Effector memory CD8-positive, alpha-beta T cell (primary cell): ENCODE measurements at places on chromosomes 16 and 17.

- peaks cover 21% of the 10 kb centered on the region for H3K4me1 ChIP-seq
- H3K27me3 ChIP-seq = no peaks in the 10 kb centered on the region
- no peak for DNase-seq
- peak overlapping the region; percentile 80 for H3K27ac ChIP-seq
- H3K4me3 ChIP-seq = no peak overlapping the region
- peaks cover 52% of the 10 kb centered on the region for H3K36me3 ChIP-seq
Measured at GRCh38 chr16:68200088-68200783, 35.7 kb downstream of the ESRP2 start.

GRCh38 chr16:85056211-85056748, 28.7 kb downstream of the KIAA0513 start:
- H3K4me1 ChIP-seq = peaks cover 32% of the 10 kb centered on the region
- peaks cover 13% of the 10 kb centered on the region for H3K36me3 ChIP-seq
- H3K27ac ChIP-seq = peak overlapping the region; percentile 94
- H3K27me3 ChIP-seq = no peaks in the 10 kb centered on the region
- peak overlapping the region; percentile 60 for H3K4me3 ChIP-seq

DNA sequence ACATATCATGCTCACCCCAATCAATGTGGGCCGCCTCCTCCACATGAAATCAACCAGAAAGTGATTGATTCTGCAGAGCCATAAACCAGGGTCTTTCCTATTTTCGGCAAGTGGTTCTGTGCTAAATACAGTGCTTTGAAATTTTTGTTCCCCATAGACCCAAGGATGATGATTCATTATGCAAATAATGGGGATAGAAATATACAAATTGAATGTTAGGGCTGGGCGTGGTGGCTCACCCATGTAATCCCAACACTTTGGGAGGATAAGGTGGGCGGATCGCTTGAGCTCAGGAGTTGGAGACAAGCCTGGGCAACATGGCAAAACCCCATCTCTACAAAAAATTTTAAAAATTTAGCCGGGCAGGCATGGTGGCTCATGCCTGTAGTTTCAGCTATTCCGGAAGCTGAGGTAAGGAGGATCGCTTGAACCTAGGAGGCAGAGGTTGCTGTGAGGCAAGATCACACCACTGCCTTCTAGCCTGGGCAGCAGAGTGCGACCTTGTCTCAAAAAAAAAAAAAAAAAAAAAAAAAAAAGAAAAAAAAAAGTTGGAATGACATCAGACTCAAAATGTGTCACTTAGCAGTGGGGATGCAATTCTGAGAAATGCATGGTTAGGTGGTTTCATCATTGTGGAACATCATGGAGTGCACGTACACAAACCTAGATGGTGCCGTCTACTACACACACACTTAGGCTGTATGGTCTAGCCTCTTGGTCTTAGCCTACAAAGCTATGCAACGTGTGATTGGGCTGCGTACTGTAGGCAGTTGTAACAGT, 581.7 kb downstream of the MAF start:
- no peak overlapping the region for H3K27ac ChIP-seq
- DNase-seq = no peak
- H3K4me1 ChIP-seq = no peaks in the 10 kb centered on the region
- no peak overlapping the region for H3K4me3 ChIP-seq
- no peaks in the 10 kb centered on the region for H3K27me3 ChIP-seq

GRCh38 chr17:79874329-79874981, 35.2 kb upstream of the CBX4 start:
- H3K4me1 ChIP-seq = no peaks in the 10 kb centered on the region
- peak; percentile 31 for DNase-seq
- no peaks in the 10 kb centered on the region for H3K36me3 ChIP-seq
- no peak overlapping the region for H3K4me3 ChIP-seq
- peaks cover 60% of the 10 kb centered on the region for H3K27me3 ChIP-seq
- H3K27ac ChIP-seq = no peak overlapping the region

DNA sequence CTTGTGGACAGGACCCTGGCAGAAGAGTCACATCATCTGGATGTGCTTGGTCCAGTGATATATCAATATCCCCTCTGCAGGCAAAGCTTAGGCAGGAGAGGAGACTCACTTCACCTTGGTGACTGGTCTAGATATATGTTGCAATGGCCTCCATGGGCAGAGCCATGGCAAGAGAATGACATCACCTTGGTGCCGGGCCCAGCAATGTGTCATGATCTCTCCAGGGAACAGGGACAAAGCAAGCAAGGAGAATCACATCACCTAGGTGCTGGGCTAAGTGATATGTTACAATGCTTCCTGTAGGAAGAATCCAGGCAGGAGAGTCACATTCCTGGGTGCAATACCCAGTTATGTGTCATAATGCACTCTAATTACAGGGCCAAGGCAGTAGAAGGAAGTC, 2106.2 kb downstream of the TP53TG3F start:
- peaks cover 3% of the 10 kb centered on the region for H3K4me1 ChIP-seq
- H3K4me3 ChIP-seq = no peak overlapping the region
- H3K36me3 ChIP-seq = no peaks in the 10 kb centered on the region
- no peak for DNase-seq
- H3K27ac ChIP-seq = no peak overlapping the region
- no peaks in the 10 kb centered on the region for H3K27me3 ChIP-seq

DNA sequence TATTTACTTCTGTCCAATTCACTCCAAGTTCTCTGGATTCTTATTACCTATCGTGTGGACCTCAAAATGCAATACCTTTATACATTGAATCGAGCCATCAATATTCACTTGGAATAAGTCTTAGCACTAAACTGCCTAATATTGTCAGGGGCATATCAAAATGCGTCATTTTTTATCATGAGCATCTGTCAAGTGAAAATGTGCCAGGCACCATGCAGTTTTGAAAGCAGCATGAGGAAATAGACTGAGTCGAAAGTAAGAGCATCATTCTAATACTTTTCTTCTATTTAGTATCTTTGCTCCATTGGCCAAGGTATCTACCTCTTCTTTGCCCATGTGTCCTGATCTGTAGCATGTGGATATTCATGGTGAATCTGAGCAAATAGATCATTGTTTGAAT, 1193.4 kb downstream of the CDH11 start:
- H3K4me1 ChIP-seq = no peaks in the 10 kb centered on the region
- no peak overlapping the region for H3K27ac ChIP-seq
- no peak overlapping the region for H3K4me3 ChIP-seq

- no peaks in the 10 kb centered on the region for H3K27me3 ChIP-seq
- no peak overlapping the region for H3K4me3 ChIP-seq
- no peak overlapping the region for H3K27ac ChIP-seq
- DNase-seq = no peak
Measured at GRCh38 chr17:72370819-72371218, 250.0 kb downstream of the SOX9 start.

DNA sequence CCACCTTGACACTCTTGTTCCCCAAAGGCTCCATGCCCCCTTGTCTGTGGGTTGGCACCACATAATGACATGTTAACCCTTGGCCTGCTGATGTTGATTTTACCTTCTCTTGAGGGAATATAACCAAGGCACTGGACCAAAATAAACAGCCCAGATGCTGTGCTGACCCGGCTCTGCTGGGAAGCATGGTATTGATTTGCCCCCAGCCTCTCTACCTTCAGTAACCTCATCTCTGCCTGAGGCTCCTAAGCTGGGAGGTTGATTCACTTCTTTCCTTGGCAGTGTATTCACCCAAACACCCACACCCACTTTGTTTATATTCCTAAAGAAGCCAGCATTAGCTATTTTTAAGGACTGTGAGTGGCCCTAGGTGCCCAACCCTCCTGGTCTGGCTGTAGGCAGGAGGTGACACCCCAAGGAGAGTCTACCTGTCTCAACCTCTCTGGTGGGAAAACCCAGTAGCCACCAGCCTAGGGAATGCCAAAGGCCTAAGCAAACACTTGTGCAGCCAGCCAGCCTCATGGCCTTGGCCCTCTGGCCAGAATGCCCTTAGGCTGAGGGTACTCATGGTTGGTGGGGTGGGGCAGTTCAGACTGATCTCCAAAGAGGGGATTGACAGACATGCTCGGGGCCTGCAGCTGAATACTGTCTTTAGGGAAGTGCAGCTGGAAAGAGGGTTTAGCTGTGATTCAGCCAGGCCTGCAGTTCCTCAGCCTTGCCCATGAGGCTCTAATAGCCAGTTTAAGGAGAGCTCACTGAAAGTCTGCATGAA, 42.7 kb downstream of the GNAO1 start:
- no peaks in the 10 kb centered on the region for H3K27me3 ChIP-seq
- H3K4me1 ChIP-seq = peaks cover 3% of the 10 kb centered on the region
- H3K4me3 ChIP-seq = no peak overlapping the region
- DNase-seq = no peak
- no peaks in the 10 kb centered on the region for H3K36me3 ChIP-seq
- no peak overlapping the region for H3K27ac ChIP-seq

DNA sequence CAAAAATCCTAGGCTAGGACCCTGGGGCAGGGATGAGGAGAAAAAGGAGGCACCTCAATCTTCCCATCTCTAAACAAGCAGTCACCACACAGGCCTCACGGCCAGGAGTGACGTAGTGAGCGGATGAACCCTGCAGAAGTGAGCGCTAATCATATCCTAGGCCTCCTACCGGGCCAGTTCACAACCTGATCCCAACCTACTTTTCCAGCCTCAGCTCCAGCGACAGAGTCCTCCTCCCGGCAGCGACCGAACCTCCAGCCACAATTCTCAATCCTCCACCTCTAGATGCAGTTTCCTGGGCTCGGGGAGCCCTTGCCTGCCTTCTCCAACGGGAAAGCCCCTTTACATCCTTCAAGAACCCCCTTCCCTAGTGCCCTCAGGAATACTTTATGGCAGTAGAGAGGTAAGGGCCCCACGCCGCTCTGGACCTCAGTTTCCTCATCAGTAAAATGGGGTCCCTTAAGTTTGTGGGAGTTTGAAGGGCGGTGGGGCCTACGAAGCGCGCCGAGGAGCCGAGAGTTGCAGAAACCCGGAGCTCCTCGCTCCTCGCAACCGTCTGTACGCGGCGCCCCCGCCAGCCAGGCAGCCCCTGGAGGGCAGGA, 1.4 kb downstream of the ZNF668 start:
- peak overlapping the region; percentile 90 for H3K27ac ChIP-seq
- H3K4me1 ChIP-seq = peaks cover 38% of the 10 kb centered on the region
- H3K27me3 ChIP-seq = no peaks in the 10 kb centered on the region
- no peak for DNase-seq

GRCh38 chr17:8697323-8697741, 47.3 kb downstream of the CCDC42 start:
- H3K27me3 ChIP-seq = peaks cover 70% of the 10 kb centered on the region
- no peak overlapping the region for H3K4me3 ChIP-seq
- DNase-seq = no peak
- H3K36me3 ChIP-seq = peaks cover 5% of the 10 kb centered on the region

- H3K4me3 ChIP-seq = peak overlapping the region; percentile 37
- H3K27ac ChIP-seq = no peak overlapping the region
- peaks cover 4% of the 10 kb centered on the region for H3K36me3 ChIP-seq
- H3K4me1 ChIP-seq = peaks cover 4% of the 10 kb centered on the region
Measured at GRCh38 chr17:32318071-32318470, 23.9 kb downstream of the C17orf75 start.

DNA sequence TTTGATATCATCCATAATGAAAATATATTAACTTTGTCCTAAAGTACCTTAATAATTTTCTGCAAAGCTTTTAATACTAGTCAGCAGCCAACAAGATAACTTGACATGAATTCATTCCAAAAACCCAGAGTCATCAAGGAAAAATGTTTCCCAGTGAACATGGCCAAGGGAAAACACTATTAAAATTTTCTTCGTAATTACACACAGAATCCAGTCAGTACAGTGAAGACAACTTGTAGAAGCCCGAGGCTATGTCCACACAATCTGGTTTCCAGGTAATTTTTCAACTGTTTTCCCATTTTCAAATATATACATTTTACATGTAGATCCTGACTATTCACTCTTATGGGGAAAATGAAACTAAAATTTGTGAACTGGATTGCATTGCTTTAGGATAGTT, 600.9 kb downstream of the CDH8 start:
- no peaks in the 10 kb centered on the region for H3K27me3 ChIP-seq
- H3K4me1 ChIP-seq = no peaks in the 10 kb centered on the region
- no peak overlapping the region for H3K4me3 ChIP-seq
- H3K27ac ChIP-seq = no peak overlapping the region
- DNase-seq = no peak

DNA sequence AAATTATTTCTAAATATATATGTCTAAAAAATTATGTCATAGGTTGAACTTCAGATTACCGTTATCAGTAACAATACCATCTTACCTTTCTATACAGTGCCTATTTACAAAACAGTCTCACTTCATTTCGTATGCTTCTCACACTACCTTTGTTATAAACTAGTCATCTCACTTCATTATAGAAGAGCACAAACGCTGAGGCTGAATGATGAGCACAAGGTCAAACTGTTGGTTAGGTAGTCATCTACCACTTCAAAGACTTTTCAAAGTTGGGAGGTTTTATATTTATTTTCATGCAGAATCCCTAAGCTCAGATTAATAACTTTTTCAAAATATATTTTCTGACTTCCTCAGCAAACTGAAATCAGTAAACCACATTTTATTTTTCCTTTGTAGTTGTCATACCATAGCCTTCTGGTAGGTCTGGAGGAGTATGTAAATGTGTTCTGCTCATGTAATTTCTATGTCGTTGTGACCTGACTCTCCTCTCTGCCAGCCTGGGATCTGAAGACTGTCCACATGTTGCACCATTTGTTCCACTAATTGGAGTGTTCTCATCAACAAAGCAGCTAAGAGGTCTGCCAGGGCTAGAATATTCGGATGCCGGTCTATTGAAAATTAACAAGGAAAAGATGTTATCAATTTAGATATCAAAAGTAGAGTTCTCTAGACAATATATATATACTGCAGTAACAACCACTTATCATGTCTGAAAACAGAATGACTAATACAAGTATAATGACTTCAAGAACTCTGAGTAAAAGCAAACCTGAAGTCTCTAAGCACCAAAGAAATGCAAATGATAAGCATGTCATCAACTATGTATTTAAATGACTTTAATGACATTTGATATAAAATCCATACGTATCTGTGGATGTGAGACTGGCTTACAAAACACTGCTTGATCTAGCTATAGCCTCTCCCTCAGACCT, 73.9 kb downstream of the CEP95 start:
- no peak overlapping the region for H3K4me3 ChIP-seq
- H3K27ac ChIP-seq = peak overlapping the region; percentile 23
- no peaks in the 10 kb centered on the region for H3K4me1 ChIP-seq
- no peaks in the 10 kb centered on the region for H3K27me3 ChIP-seq

DNA sequence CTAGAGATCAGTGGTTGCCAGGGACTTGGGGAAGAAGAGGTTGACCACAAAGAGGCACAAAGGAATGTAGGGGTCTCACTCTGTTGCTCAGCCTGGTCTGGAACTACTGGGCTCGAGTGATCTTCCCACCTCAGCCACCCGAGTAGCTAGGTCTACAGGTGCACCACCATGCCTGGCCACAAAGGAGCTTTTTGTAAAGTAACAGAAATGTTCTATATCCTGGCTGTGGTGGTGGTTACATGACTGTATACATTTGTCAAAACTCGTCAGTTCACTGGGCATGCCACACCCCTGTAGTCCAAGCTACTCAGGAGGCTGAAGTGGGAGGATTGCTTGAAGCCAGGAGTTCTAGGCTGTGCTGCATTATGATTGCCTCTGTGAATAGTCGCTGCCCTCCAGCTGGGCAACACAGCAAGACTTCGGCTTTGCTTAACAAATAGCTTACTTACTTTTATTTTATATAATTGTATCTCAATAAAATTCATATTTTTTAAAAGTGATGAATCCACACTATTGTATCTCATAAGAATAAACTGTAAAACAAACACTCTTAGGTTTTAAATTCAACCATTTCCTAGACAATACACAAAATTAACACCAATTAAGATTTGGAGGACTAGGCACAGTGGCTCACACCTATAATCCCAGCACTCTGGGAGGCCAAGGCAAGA, 5.0 kb downstream of the SKA2 start:
- H3K27me3 ChIP-seq = no peaks in the 10 kb centered on the region
- H3K4me1 ChIP-seq = peaks cover 43% of the 10 kb centered on the region
- no peak overlapping the region for H3K27ac ChIP-seq
